ENCODE measurements at places on chromosomes 6 and 20. TPM values are rescaled to one million over a fixed set of nuclear protein-coding genes. Genes with fewer than 3 reads are reported as not detected.

Gene COL20A1
- 0.09 TPM for polyA plus RNA-seq

GRCh38 chr20:13344671-13345070 lies 123.6 kb downstream of the ISM1 start:
- no peak for DNase-seq

- DNase-seq, result no peak
Observed at GRCh38 chr6:152161501-152161900, 354.0 kb downstream of the ESR1 start.

DNA sequence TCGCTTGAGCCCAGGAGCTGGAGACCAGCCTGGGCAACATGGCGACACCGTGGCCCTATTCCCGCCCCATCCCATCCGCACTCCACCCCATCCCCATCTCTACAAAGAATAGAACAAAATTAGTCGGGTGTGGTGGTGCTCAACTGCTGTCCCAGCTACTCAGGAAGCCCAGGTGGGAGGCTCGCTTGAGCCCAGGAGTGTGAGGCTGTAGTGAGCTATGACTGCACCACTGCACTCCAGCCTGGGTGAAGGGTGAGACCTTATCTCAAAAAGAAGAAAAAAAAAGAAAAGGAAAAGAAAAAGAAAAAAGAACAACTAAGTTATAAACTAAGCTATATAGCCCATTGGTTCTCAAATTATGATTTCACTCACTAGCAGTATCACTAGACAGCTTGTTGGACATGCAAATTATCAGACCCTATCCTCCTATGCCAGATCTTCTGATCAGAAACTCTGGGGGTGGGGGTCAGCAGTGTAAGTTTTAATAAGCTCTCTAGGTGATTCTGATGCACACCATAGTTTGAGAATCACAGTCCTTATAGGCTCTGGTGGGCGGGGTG lies 491 bp upstream of the ITCH start:
- no peak for DNase-seq

- DNase-seq, result no peak
Observed at GRCh38 chr6:41434803-41435481, 99.5 kb downstream of the NCR2 start.

GRCh38 chr20:45346291-45346718 lies 1.9 kb downstream of the SDC4 start:
- DNase-seq, result no peak

- no peak for DNase-seq
Observed at GRCh38 chr20:3646651-3647050, 16.5 kb downstream of the GFRA4 start.
